ENCODE measurements at places on chromosomes 4 and X.

DNA sequence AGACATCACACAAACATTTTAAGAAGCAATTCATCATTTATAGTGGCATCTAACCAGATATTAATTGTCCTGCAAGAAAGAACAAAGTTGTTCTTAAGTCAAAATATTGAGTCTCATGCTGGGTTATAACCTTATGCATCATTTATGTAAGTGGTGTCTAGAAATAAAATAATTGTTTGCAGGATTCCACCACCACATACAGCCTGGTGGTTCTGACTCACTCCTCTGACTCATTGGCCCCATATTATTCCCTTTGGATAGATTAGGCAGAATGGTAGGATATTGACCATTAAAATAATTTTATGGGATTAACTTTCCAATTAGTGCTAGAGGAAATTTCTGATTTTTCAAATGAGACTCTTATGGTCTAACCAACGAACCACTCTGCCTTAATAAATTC lies 384.5 kb downstream of the GRXCR1 start:
- DNase-seq, result peak; percentile 13

- no peak for DNase-seq
These were observed 91.2 kb downstream of the LPAR4 start for GRCh38 chrX:78838709-78839108.

GRCh38 chr4:7055111-7055989 lies 12.2 kb downstream of the TADA2B start:
- DNase-seq, result no peak

- no peak for DNase-seq
These were observed 345.7 kb upstream of the SPANXN4 start for GRCh38 chrX:142680038-142680437.

DNA sequence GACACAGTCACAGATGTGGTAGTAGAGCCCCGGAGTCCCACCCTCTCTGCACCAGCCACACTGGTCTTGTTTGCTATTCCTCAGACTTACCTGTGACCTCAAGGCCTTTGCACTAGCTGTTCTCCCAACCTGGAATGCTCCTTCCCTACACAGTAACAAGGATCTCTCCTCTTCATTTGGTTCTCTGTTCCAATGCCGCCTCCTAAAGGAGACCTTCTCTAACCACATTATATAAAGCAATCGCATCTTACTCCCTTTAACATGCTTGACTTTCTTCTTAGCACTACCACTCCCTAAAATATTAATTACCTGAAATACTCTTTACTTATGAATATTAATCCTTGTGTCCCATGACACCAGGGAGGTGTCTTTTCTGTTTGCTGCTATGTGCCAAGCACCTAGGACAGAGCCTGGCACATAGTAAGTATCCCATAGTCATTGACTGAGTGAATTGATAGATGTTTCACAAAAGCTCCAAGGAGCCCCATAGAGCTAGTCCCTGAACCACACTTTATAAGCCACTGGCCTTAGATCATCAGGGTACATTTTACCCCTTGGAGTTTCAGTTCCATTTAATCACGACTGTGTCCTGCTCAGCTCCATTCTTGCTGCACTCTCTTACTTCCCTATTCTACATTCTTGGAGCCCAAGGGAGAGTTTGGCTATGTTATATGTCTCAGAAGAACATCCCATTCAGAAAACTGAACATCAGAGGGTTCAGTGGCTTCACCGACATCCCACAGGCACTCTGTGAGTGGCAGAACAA lies 312.7 kb downstream of the RAB28 start:
- DNase-seq, result no peak

DNA sequence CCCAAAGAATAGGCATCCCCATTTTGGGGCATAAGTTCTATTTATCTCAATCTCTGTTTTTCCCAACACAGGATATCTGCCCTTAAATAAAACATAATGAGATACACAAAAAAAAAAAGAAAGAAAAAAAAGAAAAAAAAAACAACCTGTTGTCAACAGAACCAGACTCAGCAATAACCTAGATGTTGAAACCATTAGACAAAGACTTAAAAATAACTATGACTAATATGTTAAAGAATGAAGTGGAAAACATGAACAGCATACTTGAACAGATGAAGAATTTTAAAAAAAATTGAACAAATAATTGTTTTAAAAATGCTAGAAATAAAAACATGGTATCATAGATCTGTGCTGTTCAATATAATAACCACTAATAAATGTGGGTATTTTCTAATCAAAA lies 93.4 kb upstream of the RXFP1 start:
- no peak for DNase-seq

GRCh38 chrX:11273544-11273943 lies 19.7 kb upstream of the AMELX start:
- DNase-seq, result peak; percentile 8

GRCh38 chr4:11182586-11183355 lies 245.9 kb downstream of the HS3ST1 start:
- DNase-seq, result peak; percentile 66

- no peak for DNase-seq
These were observed 36.6 kb upstream of the WDR1 start for GRCh38 chr4:10153161-10153560.

- no peak for DNase-seq
These were observed 766.9 kb upstream of the IGFBP7 start for GRCh38 chr4:57877047-57877458.

DNA sequence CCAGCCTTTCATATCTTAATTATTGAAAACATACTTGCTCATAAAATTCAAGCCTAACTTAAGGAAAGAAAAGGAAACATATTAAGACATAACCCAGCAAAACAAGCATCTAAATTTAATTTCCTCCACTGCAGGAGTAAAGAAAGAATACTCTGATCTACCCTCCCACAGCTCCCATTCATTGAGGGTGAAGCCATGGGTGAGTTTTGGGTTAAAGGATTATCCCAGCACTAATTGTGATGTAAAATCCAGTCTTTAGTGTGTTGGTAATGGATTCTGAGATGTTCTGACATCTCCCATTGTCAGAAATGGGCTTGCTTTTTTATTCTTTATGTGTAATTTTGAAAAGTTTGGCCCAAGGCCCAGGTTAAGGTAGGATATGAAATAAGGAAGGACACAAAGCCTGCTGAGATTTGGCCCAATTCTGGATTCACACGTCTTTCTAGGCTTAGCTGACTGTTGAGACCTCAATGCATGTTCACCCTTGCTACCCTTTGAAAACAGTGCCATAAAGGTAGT lies 50.4 kb downstream of the SPARCL1 start:
- DNase-seq, result no peak

GRCh38 chrX:49071877-49072711 lies 1.7 kb downstream of the PRAF2 start:
- no peak for DNase-seq

GRCh38 chrX:79169484-79169883 lies 25.0 kb downstream of the GPR174 start:
- no peak for DNase-seq

DNA sequence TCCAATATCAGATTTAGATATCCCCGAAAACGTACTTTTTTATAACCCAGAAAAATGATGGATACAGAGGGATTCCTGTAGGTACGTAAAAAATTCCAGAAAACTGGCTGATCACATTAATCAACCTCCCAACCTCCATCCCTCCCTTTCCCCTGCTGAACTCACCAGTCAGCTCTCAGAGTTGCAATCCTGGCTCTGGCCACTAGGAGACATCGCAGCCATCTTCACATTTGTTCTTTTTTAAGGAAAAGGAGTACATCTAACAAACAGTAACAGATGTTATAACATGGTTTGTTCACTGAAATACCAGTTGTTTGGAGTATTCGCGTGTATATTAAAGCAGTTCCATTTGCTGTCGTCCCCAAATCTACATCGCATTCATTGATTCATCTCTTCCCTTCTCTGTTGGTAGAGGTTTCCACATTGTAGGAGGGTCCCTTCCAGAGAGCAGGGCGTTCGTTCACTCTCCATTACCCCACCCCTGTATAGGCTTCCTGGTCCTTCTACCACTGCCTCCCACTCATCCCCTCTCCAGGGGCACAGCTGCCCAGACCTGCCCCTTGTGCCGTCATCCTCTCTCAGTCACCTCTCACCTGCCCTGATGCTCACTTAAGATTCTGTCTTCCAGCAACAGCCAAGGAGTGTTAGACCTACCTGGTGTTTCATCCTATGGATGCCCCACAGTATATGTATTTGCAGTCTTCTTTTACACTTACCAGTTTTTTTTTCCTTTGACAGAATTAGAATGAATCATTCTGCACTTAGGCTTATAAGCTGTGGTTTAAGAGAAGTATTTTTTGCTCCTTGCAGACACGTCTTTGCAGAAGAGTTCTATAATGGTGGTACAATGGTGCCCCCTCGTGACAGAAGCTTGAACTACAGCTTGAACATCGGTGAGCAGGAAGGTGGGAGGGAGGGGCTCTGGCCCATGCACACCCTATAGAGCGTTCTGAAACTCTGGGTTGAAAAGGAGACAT lies 36.8 kb upstream of the RAB40AL start:
- DNase-seq, result peak; percentile 37

DNA sequence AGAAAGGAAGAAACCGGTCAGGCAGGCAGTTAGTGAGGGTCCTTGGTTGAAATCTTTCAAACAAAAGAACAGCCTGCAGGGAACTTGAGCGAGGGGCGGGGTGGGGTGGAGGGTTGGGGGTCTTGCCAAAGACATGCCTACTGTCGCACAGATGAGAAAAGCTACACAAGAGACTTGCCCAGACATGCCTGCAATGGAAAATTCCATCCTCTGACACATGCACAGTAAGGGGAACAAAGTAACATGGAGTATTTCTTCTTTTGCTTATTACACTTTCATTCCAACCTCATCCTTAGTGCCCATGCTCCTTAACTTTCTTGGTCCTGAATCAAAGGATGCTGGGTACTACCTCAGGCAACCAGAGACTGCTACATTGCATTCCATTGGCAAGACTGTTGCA lies 1491.2 kb downstream of the STIM2 start:
- no peak for DNase-seq

GRCh38 chr4:76009311-76009710 lies 2.0 kb upstream of the CXCL9 start:
- DNase-seq, result no peak

GRCh38 chr4:174523025-174523693 lies 871 bp upstream of the HPGD start:
- no peak for DNase-seq

DNA sequence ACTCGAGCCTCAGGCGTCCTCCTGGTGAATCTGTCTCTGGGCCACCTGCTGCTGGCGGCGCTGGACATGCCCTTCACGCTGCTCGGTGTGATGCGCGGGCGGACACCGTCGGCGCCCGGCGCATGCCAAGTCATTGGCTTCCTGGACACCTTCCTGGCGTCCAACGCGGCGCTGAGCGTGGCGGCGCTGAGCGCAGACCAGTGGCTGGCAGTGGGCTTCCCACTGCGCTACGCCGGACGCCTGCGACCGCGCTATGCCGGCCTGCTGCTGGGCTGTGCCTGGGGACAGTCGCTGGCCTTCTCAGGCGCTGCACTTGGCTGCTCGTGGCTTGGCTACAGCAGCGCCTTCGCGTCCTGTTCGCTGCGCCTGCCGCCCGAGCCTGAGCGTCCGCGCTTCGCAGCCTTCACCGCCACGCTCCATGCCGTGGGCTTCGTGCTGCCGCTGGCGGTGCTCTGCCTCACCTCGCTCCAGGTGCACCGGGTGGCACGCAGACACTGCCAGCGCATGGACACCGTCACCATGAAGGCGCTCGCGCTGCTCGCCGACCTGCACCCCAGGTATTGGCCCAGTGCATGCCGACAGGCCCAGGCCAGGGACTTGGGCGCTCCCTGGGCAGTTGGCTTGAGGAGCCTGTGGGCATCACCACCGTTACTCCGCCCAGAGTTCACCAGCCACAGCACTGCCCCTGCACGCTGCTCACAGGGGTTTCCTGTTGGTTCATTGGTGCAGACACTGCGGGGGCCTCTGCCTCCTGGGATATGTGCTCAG lies 1.1 kb downstream of the GPR78 start:
- no peak for DNase-seq

- no peak for DNase-seq
These were observed 48.9 kb downstream of the CHIC2 start for GRCh38 chr4:54015423-54016030.

GRCh38 chr4:82900066-82900410 lies 497 bp upstream of the THAP9 start:
- DNase-seq, result no peak

- no peak for DNase-seq
These were observed 724.3 kb downstream of the ARAP2 start for GRCh38 chr4:35520059-35520458.

DNA sequence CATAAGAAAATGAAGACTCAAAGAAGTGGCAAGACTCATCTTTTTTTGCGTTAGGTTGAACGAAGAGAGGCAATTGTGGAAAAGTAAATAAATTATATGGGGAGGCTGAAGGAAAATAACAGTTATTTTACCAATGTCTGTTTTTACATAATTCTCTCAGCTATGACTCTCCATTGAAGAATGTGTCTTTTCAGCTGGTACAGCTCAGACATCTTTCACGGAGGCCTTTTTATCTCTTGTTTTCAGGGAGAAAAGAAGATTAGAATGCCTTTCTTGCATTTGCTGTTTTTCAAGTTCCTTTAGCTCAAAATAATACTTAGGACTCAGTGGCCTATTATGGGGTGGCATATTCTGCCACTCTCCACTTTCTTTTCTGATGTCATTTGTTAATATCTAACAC lies 153.0 kb downstream of the ADAM29 start:
- DNase-seq, result no peak

DNA sequence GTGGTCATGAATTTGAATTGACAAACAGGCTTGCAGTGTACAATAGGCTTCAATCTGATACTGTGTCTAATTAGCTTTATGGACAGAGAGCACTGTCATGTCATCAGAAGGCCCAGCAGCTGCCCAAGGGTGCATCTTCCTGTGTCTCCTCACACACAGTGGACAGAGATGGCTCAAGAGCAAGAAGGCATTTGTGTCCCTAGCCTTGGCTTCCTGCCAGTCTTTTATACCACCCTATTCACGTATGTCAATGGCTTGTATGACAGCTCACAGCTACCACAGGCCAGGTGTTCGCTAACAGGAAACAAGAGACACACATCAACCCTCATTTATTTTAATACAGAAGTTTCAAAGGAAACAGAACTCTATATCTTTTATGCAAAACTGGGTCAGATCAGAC lies 874.0 kb upstream of the AGA start:
- no peak for DNase-seq

DNA sequence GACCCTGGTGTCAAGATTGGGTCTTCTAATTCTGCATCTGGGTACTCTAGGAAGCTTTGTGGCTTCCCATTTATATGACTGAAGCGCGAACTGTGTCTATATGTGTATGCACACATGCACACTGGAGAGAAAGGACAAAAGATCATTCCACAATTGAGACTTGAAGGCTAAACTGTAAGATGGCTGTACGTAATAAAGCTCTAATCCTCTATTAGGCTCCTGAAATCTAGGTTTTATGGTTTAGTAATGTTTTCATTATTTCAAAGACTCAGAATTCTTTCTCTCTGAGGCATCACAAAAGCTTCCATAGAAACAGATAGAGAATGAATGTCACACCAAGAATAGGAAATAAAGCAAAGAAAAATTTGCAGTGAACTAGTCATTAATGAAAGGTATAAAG lies 320.7 kb upstream of the FTHL17 start:
- DNase-seq, result no peak

Data from fibroblast of skin of left biceps (primary cell).